ENCODE measurements at places on chromosomes 5 and 9.

GRCh38 chr5:127899214-127899610, 184.4 kb upstream of the SLC12A2 start:
- no peak for DNase-seq

- DNase-seq: no peak
Observed at GRCh38 chr5:108028883-108029282, 353.0 kb downstream of the FBXL17 start.

- no peak for DNase-seq
Observed at GRCh38 chr5:98594098-98594497, 179.4 kb upstream of the RGMB start.

DNA sequence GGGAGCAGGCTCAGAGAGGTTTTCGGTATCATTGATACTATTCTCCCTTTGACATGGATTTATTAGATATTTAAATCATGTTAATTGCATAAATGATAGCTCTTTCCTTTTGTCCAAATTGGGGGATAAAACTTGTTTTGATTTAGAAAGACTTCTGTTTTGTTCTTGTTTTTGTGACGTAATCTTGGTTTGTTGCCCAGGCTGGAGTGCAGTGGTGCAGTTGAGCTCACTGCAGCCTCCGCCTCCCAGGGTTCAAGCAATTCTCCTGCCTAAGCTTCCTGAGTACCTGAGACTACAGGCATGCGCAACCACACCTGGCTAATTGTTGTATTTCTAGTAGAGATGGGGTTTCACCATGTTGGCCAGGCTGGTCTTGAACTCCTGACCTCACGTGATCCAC, 7.1 kb downstream of the MAT2B start:
- no peak for DNase-seq

- DNase-seq: no peak
Observed at GRCh38 chr9:134341306-134341705, 15.1 kb downstream of the RXRA start.

- no peak for DNase-seq
Observed at GRCh38 chr9:14391620-14392019, 77.7 kb upstream of the NFIB start.

GRCh38 chr5:123223921-123224320, 134.9 kb downstream of the PRDM6 start:
- no peak for DNase-seq

GRCh38 chr9:91824601-91825305, 125.3 kb downstream of the ROR2 start:
- no peak for DNase-seq

DNA sequence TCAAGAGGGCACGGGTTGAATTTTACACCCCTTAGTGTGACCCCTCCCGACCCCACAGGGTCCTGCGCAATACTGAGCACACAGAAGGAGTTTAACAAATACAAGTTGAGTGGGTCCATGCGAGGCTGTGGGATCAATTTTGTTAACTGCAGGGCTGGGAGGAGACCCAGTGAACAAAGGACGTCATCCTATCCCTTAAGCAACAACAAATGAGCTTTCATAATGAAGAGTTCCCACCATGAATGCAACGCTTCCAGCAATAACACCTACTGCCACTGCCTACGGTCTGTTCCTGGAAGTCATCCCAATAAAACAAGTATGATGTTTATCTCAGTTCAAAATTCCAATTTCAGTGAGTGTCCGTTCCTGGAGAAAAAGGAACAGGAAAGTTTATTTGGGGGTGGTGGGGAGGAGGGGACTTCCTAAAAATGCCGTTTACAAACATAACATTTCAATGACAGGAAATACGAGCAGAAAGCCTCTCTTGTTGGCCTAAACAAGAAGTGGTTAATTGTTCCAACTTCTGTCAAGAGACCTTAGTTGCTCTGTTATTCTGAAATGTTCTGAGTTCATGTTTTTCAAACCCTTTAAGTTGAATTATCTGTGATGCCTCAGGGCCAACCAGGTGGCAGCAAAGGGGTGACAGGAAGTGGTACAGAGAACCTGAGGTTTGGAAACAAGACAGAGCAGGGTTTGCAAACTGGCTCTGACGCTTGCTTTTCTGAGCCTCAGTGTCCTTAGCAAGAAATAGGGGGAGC, 65.8 kb upstream of the PLPP6 start:
- no peak for DNase-seq

- no peak for DNase-seq
Observed at GRCh38 chr9:71490810-71491209, 277.5 kb downstream of the CEMIP2 start.

DNA sequence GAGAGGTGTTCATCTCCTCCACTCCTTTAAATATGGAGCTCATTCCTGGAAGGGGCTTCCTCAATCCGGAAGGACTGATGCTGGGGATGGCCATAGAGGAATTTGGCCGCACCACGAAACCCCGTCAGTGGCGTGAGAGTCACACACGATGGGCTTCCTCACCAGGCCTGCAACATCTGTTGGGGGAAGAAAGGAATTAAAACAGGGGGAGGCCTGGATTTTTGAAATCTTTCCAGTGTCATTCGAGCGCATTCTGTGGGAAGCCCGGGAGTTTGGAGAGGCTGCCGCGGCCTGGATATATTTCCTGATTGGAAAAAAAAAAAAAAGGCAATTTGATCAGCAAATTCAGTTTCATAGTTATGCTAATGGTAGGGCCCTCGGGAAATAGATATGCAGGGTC, 76.3 kb upstream of the ORM1 start:
- DNase-seq: no peak

DNA sequence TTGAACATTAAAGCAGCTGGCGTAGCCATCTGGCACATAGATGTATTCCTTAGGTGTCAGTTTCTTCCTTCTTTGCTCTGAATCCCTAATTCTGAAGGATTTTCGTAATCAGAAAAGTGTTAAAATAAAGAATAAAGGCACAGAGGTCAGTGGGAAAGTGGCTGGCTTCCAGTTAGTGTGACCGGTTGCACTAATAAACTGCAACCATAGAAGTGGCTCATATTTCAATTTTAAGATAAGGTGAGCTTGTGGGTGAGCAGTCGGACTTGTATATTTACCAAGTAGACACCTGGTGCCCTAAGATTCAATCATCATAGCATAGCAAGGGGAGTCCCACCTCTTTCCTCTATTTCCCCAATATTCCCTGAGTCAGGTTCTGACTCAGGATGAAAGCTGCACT, 459.6 kb downstream of the ACTL7B start:
- DNase-seq: no peak

- no peak for DNase-seq
Observed at GRCh38 chr9:84379740-84380139, 39.2 kb upstream of the SLC28A3 start.

GRCh38 chr9:109907810-109908458, 127.9 kb downstream of the PALM2AKAP2 start:
- no peak for DNase-seq

GRCh38 chr5:105168806-105169205, 1606.2 kb upstream of the NUDT12 start:
- no peak for DNase-seq

DNA sequence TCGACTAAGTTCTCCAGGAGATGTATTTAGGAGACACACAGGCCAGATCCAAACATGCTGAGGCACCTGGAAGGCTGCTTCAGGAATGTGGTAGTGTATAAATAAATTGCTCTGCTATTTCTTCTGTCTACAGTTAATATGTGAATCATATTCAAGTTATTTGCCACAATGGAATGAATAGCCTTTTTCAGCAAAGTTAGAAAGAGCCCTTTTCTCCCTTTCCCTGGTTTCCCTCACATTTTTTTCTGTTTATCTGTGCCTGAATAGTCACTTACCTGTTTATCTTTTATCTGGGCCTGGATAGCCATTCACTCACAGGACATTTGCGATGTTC, 44.1 kb upstream of the CLINT1 start:
- DNase-seq: no peak

DNA sequence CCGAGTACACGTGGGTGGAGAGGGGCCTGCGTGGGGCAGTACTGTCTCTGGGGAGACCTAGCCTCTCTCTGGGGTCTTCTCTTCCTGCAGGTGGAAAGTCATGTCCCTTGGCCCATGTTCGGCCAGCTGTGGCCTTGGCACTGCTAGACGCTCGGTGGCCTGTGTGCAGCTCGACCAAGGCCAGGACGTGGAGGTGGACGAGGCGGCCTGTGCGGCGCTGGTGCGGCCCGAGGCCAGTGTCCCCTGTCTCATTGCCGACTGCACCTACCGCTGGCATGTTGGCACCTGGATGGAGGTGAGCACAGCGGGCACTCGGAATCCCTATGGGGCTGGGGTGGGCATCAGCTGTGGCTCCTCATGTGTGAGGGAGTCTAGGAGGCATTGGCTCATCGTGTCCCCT, 5.5 kb upstream of the CACFD1 start:
- DNase-seq: no peak

DNA sequence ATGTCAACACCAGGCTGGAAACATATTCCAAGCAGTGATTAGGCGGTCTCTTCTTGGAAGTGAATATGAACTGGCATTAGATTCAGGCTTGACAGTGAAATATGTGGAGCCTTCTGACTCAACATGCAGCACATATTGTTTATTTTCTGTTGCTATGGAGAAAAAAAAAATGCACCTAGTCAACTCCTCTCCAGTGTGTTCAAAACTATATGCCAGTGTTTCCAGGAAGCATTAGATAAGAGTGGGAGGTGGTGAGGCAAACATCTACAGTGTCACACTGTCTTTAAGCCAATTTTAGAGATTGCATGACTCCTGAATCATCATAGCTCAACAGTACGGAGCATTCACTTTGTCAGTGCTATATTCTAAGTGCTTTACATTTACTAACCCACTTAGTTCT, 117.9 kb downstream of the HCN1 start:
- no peak for DNase-seq

GRCh38 chr9:113241161-113241560, 19.8 kb downstream of the SLC31A1 start:
- DNase-seq: no peak

GRCh38 chr5:33315189-33315588, 125.6 kb upstream of the TARS1 start:
- no peak for DNase-seq

DNA sequence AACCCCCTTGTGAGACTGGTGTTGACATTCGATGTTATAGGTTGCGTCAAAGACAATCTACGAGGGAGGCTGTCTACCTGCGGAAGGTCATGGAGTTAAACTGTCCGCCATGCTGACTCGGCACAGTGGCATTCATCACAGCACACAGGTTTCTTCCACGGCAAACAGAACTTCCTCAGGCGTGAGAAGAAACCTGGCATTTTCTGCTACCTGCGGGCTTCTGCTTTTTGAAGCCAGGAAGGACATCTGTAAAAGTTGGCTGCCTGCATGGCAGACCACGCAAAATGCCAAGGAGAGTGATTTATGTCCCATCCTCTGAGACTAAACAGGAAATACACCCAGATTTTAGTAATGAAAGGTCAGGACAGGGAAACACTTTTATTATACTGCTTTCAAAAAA, 809.8 kb upstream of the NUDT12 start:
- no peak for DNase-seq

GRCh38 chr9:134730011-134730760, 88.6 kb downstream of the COL5A1 start:
- no peak for DNase-seq
